Left renal pelvis (tissue), 4 donors: ENCODE measurements at places on chromosomes 3 and 15.
A peak's percentile ranks its signal among the peaks of the same experiment; 100 is the strongest.

DNA sequence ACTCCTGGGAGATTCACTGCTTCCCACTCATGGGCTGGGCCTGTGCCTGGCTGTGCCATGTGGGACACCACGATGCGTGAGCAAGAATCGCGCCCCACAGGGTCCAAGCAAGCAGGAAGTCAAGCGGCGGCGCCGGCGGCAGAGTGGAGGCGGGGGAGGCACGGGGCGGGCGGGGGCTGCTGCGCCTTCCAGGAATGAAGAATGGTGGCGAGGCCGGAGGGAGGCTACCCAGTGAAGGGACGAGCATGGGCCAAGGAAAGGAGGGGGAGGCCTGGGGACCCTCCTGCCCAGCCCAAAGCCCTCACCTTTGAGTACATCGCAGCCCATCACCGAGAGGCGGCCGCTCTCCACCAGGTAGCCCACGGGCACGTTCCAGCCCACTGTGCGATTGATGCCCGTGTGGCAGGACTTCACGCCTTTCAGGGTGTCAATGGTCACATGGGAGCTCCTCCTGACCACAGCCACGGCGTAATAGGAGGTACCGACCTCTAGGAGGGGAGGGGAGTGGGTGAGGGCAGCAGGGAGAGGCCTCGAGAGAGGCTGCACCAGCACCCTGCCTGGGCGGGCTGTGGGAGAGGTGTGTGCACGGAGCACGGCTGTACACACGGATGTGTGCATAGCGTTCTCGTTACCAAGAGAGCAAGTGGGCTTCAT, 5.5 kb downstream of the MELTF start:
- no peak for DNase-seq

GRCh38 chr15:31077941-31078340, 23.6 kb downstream of the TRPM1 start:
- DNase-seq = no peak

DNA sequence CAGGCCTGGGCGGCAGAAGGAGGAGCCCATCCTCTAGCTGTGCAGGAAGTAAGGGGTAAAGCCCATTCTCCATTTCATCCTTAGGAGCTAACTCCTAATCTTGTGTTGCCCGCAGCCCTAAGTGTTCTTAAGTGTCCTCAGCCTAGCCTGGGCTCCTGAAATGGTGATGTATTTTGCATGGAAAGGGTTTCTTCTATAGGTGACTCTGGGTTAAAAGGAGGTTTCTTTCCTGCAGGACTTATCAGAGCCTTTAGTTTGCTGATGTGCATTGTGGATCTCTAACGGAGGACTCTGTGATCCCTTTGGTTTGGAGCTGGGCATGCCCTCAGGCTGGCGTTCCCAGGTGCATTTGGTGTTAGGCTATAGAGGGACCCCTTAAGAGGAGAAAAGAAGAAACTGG, 48.5 kb upstream of the TRPM1 start:
- DNase-seq = no peak

- no peak for DNase-seq
Measured at GRCh38 chr15:31776039-31776438, 254.3 kb upstream of the CHRNA7 start.

GRCh38 chr3:81744366-81744765, 17.1 kb downstream of the GBE1 start:
- no peak for DNase-seq

- no peak for DNase-seq
Measured at GRCh38 chr3:34777386-34777785, 861.9 kb upstream of the ARPP21 start.

GRCh38 chr3:81029861-81030260, 731.6 kb downstream of the GBE1 start:
- no peak for DNase-seq

DNA sequence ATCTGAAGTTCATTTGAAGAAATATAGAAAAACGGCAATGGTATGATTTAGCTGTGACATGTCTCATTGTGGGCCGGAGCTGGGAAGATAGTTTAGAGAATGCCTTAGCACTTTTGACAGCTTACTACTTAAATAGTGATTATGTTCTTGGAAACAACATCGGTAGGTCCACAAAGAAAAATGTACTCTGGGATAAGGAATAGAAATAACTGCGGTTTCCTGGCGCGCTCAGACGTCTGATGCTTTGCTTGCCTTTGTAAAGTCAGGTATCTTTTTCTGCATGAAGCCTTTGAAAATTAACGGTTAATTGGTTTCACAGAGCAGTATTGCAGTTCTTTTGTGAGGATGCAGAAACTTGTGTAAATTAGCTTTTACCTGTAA, 1.4 kb downstream of the USP3 start:
- no peak for DNase-seq

- DNase-seq = no peak
Measured at GRCh38 chr15:66085128-66085527, 168.4 kb downstream of the MEGF11 start.

GRCh38 chr3:158094235-158095110, 11.7 kb downstream of the SHOX2 start:
- DNase-seq = no peak

DNA sequence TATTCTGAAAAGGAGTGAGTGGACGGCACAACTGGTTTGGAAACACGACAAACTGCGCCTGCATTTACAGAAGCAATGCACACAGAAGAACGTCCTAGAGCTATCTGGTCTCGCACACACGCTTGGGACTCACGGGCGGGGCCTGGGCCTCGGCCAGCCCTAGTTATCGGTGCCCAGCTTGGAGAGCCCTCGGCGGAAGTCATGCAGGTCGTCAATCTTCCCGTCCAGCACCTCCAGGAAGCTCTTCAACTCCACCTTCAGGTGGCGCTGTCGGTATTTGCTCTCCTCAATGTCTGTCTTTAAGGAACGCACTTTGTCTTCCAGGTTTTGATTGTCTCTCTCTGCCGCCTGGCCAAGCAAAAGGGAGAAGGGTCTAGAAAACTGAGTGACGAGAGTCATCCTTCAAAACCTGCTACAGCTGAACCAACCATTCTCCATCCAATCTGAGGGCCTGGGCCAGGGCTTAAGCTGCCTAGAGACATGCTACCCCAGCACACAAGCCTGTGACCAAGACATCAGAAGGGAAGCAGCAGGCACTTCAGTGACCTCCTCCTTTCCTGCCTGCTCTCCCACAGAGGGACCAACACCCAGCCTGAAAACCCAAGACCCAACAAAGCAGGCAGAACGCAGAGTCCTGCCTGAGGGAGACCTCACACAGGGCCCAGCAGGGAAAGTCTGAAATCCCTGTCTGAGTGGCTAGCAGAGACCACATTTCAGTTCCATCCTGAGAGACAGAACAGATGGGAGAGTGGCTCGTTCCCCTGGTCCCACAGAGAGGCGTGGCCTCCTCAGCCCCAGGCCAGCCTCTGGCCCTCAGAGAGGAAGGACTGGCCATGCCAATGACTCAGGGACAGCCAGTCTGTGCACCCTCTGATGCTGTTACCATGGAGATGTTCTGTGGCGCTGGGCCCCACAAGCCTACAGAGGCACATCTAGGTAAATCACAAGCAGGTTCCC, 40.4 kb downstream of the WHAMM start:
- peak; percentile 68 for DNase-seq

DNA sequence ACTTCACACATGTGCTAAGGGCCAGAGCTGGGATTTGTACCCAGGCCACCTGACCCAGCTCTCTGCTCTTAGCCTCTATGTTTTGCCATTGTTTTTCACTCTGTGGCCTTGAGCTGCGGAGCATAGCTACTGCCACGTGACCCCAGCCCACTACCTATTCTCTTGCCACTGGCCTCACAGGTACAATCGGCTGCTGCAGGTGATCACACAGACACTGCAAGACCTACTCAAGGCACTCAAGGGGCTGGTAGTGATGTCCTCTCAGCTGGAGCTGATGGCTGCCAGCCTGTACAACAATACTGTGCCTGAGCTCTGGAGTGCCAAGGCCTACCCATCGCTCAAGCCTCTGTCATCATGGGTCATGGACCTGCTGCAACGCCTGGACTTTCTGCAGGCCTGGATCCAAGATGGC, 46.2 kb downstream of the SEMA3G start:
- no peak for DNase-seq

- DNase-seq = no peak
Measured at GRCh38 chr3:42097566-42097946, 6.4 kb downstream of the TRAK1 start.

DNA sequence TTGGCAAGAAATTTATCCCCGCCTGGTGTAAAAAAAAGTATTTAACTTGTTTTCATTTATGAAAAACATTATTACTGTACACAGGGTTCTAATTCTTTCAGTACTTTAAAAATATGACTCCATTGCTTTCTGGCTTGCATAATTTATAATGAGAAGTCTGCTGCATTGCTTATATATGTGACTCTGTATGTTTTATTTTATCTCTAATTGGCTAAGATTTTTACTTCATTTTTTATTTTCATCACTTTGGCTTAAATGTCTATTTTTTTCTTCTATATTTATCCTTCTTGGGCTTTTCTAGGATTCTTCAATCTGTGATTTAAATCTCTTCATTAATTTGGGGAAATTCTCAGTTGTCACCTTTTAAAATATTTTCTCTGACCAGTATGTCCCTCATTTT, 636.6 kb upstream of the NR2F2 start:
- no peak for DNase-seq

DNA sequence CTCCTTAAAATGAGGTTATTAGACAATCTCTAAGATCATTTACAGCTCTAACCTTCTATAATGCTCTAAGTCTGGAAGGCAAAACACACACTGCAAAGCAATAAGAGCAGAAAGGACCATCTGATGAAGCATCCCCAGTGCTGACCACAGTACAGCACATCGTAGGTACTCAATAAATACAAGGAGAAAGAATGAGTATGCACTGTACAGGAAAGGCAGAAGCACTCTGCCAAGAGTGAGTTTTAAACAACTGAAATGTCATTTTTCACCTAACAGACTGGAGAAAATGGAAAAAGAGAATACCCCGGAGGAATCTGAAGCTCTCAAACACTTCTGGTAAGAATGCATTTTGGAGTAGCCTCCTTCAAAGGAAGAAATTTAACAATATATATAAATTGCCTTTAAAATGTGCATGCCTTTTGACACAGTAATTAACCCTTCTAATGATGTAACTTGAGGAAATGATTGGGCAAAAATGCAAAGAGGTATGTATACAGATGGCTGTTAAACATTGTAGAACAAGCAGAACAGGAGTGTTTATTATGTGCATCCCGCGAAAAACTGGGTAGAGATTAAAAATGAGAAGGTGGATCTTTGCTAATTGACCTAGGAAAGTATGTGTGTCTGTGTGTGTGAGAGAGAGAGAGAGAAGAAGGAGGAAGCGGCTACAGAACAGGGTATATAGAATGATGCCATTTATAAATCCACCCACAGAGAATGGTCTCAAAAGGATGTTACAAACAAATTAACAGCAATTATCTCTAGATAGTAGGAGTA, 8.0 kb upstream of the OXTR start:
- DNase-seq = no peak

- no peak for DNase-seq
Measured at GRCh38 chr3:153247331-153248330, 85.6 kb downstream of the RAP2B start.

GRCh38 chr3:125045965-125046364, 9.8 kb downstream of the HEG1 start:
- DNase-seq = no peak

DNA sequence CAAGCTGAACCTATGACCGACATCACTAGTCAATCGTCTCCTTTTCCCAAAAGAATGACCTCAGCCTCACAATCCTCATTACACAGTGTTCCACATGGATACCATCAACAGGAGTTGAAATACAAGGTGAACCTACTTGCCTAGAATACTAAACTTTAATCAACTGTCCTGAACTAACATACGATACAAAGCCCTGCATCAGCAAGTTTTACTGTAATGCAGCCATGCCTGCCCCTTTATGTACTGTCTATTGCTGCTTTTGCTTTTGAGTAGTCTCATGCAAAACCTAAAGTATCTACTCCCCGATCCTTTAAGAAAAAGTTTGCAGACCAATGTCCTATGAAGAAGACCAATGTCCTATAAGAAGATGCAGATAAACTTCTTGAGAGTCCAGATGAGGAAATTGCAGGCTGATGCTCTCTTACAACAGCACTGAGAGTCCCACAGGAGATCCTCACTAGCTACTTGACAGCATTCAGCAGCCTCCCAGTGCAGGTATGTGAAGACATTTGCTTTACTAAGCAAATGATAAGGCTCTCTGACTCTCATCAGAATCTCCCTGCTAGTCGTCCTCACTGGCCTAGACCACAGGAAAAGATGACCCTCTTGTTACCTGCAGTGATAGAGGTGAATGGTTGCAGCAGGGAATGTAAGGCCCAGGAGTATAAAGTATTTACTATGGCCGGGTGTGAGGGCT, 23.6 kb downstream of the SUCLG2 start:
- DNase-seq = no peak

DNA sequence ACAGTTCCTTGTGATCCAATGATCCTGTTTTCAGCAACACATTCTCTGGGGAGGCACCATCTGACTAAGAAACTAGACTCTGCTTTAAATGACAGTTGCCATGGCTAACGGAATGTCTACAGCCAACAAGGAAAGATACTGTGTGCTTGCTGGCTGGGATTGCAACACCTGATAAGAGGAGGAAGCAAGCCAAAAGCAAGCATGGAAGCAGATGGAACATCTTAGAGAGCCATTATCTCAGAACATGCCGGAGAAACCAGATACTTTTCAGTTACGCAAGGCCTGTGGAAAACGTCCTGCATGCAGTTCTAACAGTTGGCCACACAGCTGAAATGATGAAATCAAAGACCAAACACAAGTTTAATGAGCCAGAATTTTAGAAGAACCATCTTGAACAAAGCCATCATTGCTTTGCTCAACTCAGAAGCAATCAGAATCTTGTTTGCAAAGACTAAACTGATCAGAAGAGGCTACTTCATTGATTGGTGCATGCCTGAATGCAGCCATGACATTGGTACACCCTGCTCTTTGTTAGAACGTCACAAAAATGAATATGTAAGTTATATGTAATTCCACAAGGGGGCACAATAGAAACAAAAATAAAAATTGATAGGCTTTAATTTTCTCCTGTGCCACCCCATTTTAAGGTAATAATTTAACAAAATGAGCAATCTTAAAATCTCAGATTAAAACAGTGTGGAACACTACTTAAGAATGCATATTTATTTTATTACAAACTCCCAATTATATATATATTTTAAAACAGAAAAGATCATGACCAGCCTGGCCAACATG, 50.8 kb downstream of the GXYLT2 start:
- DNase-seq = no peak

- DNase-seq = no peak
Measured at GRCh38 chr3:47954567-47954966, 61.6 kb downstream of the MAP4 start.

DNA sequence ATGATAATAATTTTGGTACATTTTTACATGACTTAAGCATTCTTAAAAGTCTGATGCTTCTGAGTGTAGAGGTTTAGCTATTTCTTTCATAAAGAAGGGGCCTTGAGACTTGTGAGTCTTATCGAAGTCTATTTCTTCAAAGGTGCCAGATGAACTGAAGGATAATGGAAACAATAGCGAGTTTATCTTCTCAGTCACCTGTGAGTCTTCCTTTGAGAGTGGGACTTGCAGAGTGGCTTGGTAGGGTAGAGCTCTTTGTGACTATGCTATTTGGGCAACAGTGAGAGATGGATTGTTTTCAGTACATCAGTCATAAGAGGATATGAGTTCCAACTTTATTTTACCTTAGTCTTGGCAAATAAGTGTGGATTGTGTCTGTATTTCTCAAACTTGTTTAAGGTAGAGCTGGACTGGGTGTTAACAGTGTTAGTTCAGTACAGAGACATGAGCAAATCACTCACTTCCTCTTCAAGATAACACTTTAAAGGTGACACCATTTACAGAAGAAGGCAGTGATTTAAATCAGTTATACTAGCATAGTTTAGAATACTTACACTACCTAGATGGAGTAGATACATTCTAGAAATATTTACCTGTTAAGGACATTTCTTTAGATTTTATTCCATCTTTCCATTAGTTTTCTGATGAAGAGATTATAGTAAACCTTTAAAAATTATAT, 3.2 kb downstream of the AKAP13 start:
- no peak for DNase-seq

- DNase-seq = no peak
Measured at GRCh38 chr3:63576846-63577245, 75.6 kb upstream of the SNTN start.
